ENCODE measurements at places on chromosomes 7 and 10. TPM values are rescaled to one million over a fixed set of nuclear protein-coding genes. Genes with fewer than 3 reads are reported as not detected.

CRYGN gene
- 0.55 TPM for polyA plus RNA-seq

DNA sequence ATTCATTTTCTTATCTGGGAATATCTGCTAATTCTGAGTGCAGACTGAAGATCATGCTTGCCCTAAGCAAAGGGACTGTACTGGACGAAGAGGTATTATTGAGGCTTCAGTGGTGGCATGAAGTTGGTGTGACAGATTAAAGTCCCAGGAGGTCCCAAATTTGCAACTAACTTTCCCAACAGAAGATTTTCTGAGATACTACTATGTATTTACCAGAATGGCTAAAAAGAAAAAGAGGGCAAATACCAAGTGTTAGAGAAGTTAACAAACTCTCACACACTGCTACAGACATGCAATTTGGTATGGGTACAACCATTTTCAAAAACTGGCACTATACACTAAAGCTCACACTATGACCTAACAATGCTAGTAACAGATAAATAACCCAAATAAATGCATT, 28.3 kb downstream of the IDE start:
- H3K36me3 ChIP-seq = no peaks in the 10 kb centered on the region
- no peak overlapping the region for H3K27ac ChIP-seq
- H3K27me3 ChIP-seq = no peaks in the 10 kb centered on the region
- no peak overlapping the region for H3K4me3 ChIP-seq
- no peak for DNase-seq
- no peaks in the 10 kb centered on the region for H3K4me1 ChIP-seq

ZNF722 gene
- polyA plus RNA-seq = not detected

DNA sequence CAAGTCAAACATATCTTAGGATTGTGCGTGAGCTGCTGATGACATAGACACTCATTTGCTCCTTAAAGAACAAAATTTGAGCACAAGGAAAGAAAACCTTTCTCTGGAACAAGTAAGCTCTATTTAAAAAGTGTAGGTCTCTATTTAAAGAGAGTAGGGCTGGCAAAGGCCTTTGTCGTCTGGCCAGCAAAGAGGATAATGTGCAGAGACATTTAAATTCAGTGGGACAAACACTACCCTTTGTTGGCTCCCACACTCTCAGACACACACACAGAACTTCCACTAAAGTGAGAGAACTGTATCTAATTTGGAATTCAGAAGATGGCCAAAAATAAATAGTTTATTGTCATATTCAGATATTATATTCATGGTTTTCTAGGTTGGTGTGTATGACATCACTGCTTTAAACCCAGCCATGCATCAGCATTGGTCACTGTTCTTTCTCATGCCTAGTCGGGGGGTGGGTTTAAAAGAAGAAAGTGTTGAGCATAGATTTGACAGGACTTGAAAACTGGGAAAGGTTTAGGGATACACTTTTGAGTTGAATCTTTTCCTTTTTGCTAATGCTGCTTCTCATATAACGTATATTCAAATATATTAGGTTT, 49.5 kb upstream of the HDAC9 start:
- H3K4me3 ChIP-seq = no peak overlapping the region
- H3K36me3 ChIP-seq = no peaks in the 10 kb centered on the region
- DNase-seq = peak; percentile 22
- H3K4me1 ChIP-seq = no peaks in the 10 kb centered on the region

DNAJC30 gene
- 13.5 TPM for polyA plus RNA-seq

All from spinal cord (tissue), 10 donors.